Sciatic nerve (tissue), 2 donors: ENCODE measurements at places on chromosomes 13 and 19. TPM values are rescaled to one million over a fixed set of nuclear protein-coding genes. Genes with fewer than 3 reads are reported as not detected.

PGLYRP2 gene
- total RNA-seq, result not detected

DNA sequence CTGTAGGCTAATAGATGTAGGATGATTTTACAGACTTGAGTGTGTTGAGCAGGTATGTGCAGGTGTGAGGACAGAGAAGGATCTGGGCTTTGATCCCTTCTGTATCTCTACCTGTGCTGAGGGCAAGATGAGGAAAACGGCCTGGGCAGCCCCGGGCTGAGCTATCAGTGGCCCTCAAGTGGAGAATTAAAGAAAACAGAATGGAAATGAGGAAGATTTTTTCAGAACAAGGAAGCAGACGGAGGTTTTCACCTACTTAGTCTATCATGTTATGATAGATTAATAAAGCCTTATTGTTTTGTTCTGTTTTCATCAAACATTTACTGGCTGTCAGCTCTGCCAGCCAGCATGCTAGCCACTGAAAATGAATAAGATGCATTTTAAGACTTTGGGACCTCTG, 22.3 kb upstream of the FOXO1 start:
- no peak for DNase-seq

DNA sequence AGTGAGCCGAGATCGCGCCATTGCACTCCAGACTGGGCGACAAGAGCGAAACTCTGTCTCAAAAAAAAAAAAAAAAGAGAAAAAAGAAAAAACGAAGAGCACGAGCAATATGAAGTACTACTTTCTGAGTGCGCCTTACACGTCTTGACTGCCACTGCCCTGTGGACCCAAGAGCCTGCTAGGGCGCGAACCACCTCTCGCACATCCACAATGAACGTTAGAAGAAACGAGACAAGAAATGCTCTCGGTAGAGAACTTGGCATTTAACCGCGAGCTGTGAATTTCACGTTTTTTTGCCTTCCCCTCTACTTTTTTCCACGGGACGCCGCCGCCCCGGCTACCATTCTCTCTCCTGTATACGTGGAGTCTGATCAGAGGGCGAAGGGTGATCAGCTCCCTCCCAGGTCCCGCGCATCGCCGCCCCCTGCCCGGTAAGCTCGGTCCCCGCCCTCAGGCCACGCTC, 454 bp downstream of the TIMM44 start:
- no peak for DNase-seq

GRCh38 chr19:19214159-19214490, 2.4 kb downstream of the NCAN start:
- DNase-seq, result no peak

DNA sequence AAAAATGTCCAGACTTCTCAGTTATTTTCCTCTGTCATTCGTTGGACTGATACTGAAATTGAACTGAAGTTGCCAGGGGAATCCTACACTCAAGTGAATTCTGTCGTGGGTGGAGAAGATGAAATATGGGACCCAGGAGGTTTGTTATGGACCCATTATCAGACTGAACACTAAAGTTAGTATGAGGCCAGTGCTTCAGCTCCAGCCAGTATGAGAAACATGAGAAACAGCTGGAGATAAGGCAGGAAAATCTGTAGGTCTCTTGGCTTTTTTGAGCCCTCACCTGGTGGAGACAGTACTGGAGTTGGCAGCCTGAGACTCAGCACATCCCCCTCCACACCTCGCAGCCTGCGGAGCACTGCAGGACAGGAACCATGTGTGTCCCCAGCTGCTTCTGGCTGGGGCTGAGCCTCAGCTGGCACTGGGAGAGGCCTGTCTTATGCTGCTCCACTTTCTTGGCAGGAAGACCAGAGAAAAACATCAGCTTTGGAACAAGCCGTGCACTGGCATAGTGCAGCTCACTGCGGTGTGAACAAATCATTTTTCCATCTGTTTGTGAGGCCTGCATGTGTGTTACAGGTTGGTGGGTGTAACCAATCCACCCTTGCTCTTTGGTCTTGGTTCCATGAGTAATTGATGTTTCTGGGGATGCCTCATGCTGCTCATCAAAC, 641.0 kb downstream of the FGF9 start:
- no peak for DNase-seq

DMKN gene
- total RNA-seq, result 26.5 TPM

DNA sequence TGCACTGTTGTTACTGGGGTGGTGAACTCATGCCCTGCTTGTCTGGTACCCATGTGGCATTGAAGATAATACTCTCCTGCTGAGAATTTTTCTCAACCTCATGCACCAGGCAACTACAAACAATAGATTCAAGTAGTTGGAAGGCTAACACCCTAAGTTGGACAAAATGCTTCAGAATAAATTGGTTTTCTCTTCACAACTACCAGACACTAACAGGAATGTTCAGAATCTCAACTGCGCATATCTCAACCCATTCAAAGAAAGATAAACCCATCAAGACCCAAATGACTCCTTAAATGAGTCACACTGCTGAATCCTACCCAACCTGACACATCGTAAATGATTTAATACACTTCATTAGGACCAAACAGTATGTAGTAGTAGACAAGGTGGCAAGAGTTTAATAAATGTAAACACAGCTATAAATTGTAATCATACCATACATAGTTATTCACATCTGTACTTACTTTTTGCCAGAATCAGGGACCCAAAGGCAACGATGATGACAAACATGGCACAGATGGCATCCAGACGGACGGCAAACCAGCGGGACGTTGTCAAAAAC, 227.4 kb downstream of the ABCC4 start:
- DNase-seq, result no peak

IFNL1 gene
- total RNA-seq, result not detected

ZNF835 gene
- 5.1 TPM for total RNA-seq

C19orf67 gene
- not detected for total RNA-seq

ATP8B3 gene
- 2.3 TPM for total RNA-seq

DNA sequence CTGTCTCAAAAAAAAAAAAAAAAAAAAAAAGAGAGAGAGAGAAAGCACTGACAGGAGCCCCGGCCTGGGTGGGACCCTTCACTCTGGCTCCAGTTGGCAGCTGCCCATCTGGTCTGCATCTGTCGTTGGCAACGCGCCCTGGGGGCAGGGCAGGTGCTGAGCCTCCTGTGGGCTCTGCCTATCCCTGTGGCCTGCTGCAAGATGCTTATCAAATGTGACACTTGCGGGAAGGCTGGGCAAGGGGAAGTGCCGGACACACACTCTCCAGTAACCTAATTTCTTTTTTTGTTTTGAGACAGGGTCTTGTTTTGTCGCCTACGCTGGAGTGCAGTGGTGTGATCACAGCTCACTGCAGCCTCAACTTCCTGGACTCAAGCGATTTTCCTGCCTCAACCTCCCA, 10.7 kb upstream of the KPTN start:
- no peak for DNase-seq

- DNase-seq, result no peak
Measured at GRCh38 chr13:110524541-110525257, 36.8 kb downstream of the RAB20 start.

GRCh38 chr13:96172066-96172465, 82.2 kb downstream of the HS6ST3 start:
- DNase-seq, result no peak

DNA sequence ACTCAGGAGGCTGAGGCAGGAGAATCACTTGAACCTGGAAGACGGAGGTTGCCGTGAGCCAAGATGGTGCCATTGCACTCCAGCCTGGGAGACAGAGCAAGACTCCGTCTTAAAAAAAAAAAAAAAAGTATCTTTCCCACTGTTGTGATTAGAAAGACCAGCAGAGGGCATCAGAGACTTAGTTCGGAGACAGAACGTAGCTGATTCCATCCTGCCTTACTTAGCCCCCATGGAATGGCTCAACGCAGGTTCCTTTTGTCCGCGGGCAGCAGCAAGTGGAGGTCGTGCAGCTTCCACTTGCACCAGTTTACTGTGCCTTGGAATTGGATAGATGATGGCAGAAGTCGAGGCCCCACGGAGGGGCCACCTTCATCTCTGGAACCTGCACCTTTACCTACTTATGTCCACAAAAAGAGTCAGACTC, 8.1 kb downstream of the TIMM29 start:
- DNase-seq, result no peak

- DNase-seq, result no peak
Measured at GRCh38 chr19:30204721-30205120, 167.5 kb upstream of the ZNF536 start.

ZNF575 gene
- total RNA-seq, result 5.3 TPM

DNA sequence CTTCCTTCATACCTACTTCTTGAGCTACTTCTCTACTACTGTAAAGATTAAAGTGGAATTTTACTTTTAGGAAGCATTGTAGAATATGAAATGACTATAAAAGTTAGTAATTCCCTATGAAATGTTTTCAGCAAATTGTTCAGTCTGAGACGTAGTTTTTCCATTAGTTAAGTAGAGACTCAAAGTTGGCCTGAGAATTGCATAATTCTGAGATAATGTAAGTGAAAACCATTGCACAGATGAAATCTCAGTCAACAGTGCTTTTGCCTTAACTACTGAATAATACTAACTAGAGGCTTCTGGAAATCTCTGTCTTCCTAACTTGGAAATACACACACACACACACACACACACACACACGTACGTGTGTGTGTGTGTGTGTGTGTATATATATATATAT, 125.9 kb downstream of the FGF14 start:
- no peak for DNase-seq

SYT5 gene
- total RNA-seq, result not detected
